Natural killer cell (primary cell): ENCODE measurements at places on chromosomes 7 and 10. TPM values are rescaled to one million over a fixed set of nuclear protein-coding genes. Genes with fewer than 3 reads are reported as not detected.

DNA sequence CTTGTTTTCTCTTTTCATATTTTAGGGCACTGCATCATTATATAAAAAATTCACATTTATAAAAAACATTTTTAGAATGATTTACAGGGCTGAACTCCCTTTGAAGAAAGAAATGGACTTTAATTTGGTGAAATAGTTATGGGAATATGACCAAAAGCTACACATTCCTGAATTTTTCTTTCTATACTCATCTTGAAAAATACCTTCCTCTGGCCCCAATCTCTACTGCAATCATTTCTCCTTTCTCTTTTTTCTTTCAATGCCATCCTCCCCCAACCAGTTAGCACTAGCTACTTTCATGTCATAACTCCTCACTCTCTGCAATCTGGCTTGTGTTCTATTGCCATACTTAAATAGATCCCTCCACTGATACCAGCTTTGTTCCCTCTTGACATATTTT, 6.2 kb downstream of the WNT8B start:
- DNase-seq, result no peak
- no peak overlapping the region for H3K4me3 ChIP-seq

The MALRD1 gene
- not detected for total RNA-seq

GRCh38 chr10:120688928-120689327, 162.2 kb upstream of the WDR11 start:
- no peak for DNase-seq
- peaks cover 43% of the 10 kb centered on the region for H3K4me1 ChIP-seq
- H3K27ac ChIP-seq, result no peak overlapping the region
- H3K36me3 ChIP-seq, result no peaks in the 10 kb centered on the region

- no peak overlapping the region for H3K4me3 ChIP-seq
- H3K36me3 ChIP-seq, result no peaks in the 10 kb centered on the region
Observed at GRCh38 chr7:33814936-33815335, 90.4 kb upstream of the BMPER start.

The STRIP2 gene
- total RNA-seq, result 2.3 TPM

The EMX2 gene
- not detected for total RNA-seq

DNA sequence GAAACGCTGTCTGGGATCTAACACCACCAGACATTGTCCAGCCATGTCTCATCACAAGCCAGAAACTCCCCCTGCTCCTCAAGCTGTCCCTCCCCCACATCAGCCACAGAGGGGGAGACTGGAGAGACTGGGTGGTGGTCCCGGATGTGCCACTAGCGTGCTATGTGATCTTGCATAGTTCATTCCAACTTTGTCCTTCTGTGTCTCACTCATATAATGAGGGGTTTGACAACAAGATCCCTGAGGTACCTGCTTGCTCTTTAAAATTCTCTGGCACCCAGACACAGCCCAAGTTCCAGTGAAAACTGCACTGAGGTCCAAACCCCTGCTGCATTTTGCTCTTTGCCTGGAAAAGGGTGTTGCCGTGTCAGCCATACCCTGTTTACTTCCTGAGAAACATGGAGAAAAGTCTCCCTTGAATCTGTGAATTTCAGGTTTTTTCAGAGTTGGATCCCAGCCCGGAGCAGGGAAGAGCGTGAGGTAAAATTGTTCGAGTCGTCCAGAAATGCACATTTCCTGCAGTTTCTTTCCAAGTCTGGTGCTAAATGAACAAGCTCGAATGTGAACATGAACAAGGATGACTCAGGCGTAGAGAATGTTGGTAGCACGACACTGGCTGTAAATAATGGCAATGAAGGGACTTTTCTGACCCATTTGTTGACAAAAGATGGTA, 156.6 kb downstream of the CCDC3 start:
- H3K27me3 ChIP-seq, result no peaks in the 10 kb centered on the region
- DNase-seq, result no peak
- H3K4me1 ChIP-seq, result peaks cover 3% of the 10 kb centered on the region
- H3K36me3 ChIP-seq, result no peaks in the 10 kb centered on the region
- H3K4me3 ChIP-seq, result no peak overlapping the region
- H3K27ac ChIP-seq, result no peak overlapping the region

- no peaks in the 10 kb centered on the region for H3K27me3 ChIP-seq
- no peak for DNase-seq
- H3K4me1 ChIP-seq, result peaks cover 47% of the 10 kb centered on the region
Observed at GRCh38 chr10:35453855-35454532, 117.7 kb downstream of the CCNY start.

GRCh38 chr10:49760789-49761188, 1.3 kb downstream of the OGDHL start:
- H3K27me3 ChIP-seq, result peaks cover 14% of the 10 kb centered on the region
- H3K4me3 ChIP-seq, result no peak overlapping the region
- no peak overlapping the region for H3K27ac ChIP-seq
- H3K4me1 ChIP-seq, result peaks cover 6% of the 10 kb centered on the region

The NKX6-2 gene
- total RNA-seq, result not detected

GRCh38 chr10:74957285-74957961, 131.0 kb downstream of the KAT6B start:
- H3K4me3 ChIP-seq, result no peak overlapping the region
- peaks cover 2% of the 10 kb centered on the region for H3K36me3 ChIP-seq
- no peak for DNase-seq
- H3K4me1 ChIP-seq, result no peaks in the 10 kb centered on the region

The HMX3 gene
- not detected for total RNA-seq

DNA sequence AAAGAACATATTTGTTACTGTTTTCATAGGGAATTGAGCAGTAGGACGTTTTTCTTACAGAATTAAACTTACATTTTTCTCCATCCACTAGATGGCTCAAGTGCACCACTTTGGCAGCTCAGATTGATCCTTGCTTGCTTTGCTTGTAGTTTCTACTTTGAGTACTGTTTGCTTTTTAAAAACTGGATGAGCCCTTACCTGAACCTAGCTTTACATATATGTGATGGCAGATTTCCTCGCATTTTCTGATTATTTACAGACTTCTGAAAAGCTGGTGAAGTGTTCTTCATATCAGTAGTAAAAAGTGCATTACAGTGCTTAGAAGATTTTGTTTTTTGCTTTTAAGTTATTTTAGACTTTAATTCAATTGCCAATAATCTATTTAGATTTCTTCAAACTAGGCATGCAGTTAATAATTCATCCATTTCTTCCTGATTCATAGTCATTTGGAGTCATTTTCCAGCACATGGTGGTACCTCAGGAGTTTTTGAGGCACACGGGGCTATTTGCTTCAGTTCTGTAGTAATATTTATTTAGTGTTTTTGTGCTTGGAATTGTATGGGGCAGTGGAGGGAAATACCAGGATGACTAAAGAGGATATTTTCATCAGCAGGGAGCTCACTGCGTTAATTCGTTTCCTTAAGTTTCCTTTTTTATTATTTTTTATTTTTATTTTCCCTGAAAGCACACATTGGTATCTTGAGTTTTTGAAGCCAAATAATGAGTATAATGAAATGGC, 57.3 kb downstream of the MAPK8 start:
- no peaks in the 10 kb centered on the region for H3K36me3 ChIP-seq
- no peaks in the 10 kb centered on the region for H3K4me1 ChIP-seq
- no peaks in the 10 kb centered on the region for H3K27me3 ChIP-seq
- DNase-seq, result peak; percentile 66

The DLG5 gene
- total RNA-seq, result 52.8 TPM

The APBB1IP gene
- 100 TPM for total RNA-seq

GRCh38 chr7:123643495-123644441, 11.9 kb upstream of the LMOD2 start:
- H3K27me3 ChIP-seq, result no peaks in the 10 kb centered on the region
- no peaks in the 10 kb centered on the region for H3K4me1 ChIP-seq
- no peak for DNase-seq
- H3K27ac ChIP-seq, result no peak overlapping the region
- H3K4me3 ChIP-seq, result no peak overlapping the region

GRCh38 chr7:54409917-54410316, 132.3 kb upstream of the VSTM2A start:
- no peaks in the 10 kb centered on the region for H3K27me3 ChIP-seq
- DNase-seq, result no peak
- H3K4me3 ChIP-seq, result no peak overlapping the region
- H3K4me1 ChIP-seq, result no peaks in the 10 kb centered on the region
- H3K27ac ChIP-seq, result no peak overlapping the region

- no peaks in the 10 kb centered on the region for H3K27me3 ChIP-seq
- H3K4me3 ChIP-seq, result no peak overlapping the region
- no peaks in the 10 kb centered on the region for H3K36me3 ChIP-seq
Observed at GRCh38 chr10:29256586-29256985, 32.3 kb upstream of the LYZL1 start.

The PNLIP gene
- not detected for total RNA-seq

DNA sequence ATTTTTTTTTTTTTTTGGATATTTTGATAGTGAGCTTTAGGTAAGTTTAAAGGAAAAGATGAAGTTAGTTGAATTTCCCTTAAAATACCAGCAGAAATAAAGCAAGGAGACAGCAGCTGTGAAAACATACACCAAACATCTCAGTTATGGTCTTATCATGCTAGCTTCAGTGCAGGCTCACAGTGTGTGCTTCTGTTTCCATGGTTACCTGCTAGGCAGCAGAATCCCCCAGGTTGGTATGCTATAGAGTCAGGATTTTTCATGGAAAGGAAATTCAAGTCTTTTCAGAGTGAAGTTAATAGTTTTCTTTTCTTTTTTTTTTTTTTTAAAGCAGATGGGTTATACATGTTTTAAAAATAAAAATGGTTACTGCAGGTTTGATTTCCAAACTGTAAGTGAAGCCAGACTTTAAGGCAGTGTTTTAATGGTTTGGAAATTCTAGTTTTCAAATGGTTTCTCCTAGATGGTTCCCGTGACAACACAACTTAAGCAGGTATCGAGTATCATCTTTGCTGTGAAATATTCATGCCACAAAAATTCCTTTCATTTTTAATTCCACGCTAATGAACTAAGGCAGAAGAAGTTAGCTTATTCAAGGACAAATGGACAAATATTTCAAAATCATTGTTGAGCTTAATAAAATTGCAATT, 230.9 kb downstream of the BICC1 start:
- no peaks in the 10 kb centered on the region for H3K27me3 ChIP-seq
- no peak overlapping the region for H3K4me3 ChIP-seq
- DNase-seq, result no peak
- H3K36me3 ChIP-seq, result no peaks in the 10 kb centered on the region
- no peak overlapping the region for H3K27ac ChIP-seq

The AMZ1 gene
- total RNA-seq, result 1.2 TPM

The AS3MT gene
- not detected for total RNA-seq

The PGAM2 gene
- total RNA-seq, result 1.0 TPM

The LIPF gene
- not detected for total RNA-seq

DNA sequence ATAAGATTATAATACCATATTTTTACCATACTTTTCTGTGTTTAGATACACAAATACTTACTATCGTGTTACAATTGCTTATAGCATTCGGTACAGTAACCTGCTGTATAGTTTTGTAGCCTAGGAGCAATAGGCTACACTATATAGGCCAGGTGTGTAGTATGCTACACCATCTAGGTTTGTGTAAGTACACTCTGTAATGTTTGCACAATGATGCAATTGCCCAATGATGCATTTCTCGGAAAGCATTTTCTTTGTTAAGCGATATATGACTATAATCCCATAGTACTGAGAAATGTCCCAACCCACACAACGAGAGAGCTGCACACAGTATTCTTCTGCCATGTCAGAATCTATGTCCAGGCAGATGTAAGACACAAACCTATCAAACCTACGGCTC, 160.0 kb downstream of the NEBL start:
- no peak overlapping the region for H3K4me3 ChIP-seq
- no peaks in the 10 kb centered on the region for H3K36me3 ChIP-seq
- H3K4me1 ChIP-seq, result no peaks in the 10 kb centered on the region
- no peaks in the 10 kb centered on the region for H3K27me3 ChIP-seq

DNA sequence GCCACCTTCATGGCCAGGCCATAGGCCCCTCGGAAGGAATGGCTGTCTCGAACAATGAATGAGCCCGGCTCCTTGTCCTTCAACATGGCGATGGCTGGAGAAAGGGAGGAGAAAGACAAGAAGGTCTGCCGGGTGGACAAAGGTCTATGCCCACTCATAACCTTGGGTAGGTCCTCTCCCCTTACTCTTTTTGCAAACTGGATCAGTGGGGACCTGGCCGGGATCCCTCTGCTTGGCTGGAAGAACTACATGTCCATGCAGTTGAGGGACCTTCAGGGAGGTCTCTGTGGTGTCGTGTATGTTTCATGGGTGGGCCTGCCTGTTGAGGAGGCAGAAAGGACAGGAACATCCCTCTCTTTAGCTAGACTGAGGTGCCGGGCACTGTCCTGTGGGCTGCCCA, 284.8 kb downstream of the TNS3 start:
- no peak for DNase-seq
- H3K4me1 ChIP-seq, result no peaks in the 10 kb centered on the region
- no peak overlapping the region for H3K27ac ChIP-seq
- no peaks in the 10 kb centered on the region for H3K36me3 ChIP-seq
- H3K4me3 ChIP-seq, result no peak overlapping the region

GRCh38 chr7:82210416-82211184, 233.0 kb downstream of the CACNA2D1 start:
- H3K27me3 ChIP-seq, result no peaks in the 10 kb centered on the region
- H3K4me1 ChIP-seq, result no peaks in the 10 kb centered on the region
- DNase-seq, result no peak
- no peak overlapping the region for H3K27ac ChIP-seq
- H3K36me3 ChIP-seq, result no peaks in the 10 kb centered on the region

DNA sequence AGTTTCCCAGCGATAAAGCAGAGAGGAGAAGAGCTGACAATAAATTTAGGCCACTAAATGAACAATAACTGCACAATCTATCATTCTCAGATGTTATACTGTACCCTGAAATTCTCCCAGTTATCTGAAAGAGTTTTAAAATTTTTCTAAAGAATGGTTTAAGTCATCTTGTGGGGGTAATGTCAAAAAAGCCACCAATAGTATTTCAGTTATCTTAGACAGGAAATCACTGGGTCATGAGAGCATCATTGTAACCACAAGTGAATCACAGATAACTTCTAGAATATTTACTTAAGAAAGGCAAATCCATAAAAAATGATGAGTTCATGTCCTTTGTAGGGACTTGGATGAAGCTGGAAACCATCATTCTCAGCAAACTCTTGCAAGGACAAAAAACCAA, 147.1 kb downstream of the DNAJB9 start:
- no peak overlapping the region for H3K27ac ChIP-seq
- H3K4me3 ChIP-seq, result no peak overlapping the region
- DNase-seq, result no peak
- no peaks in the 10 kb centered on the region for H3K27me3 ChIP-seq
- H3K4me1 ChIP-seq, result no peaks in the 10 kb centered on the region
